Kidney glomerular epithelial cell (primary cell): ENCODE measurements at places on chromosomes 16 and 17.

GRCh38 chr16:85948616-85949265, 49.8 kb downstream of the IRF8 start:
- no peak for DNase-seq

- no peak for DNase-seq
Measured at GRCh38 chr16:12358898-12359297, 382.4 kb downstream of the SNX29 start.

- DNase-seq, result no peak
Measured at GRCh38 chr17:57627591-57627990, 117.5 kb downstream of the CCDC182 start.

DNA sequence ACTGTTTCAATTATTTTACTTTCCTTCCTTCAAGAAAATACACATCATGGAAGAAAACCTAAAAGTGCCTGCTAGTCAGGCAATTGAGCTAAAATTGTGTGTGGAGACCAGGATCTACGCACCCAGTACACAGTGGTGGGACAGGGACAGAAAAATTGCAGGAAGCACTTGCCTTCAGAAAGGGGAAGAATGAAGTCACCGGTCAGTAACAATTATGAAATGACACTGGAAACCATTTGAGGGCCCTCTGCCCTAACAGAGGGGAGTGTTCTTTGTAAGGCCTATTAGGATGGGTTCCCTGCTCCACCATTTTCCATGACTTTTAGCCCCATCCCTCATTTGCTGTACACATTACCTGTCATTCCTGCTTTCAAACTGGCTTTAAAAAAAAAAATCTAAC, 4.5 kb upstream of the PHAF1 start:
- no peak for DNase-seq

GRCh38 chr16:12450387-12450786, 353.3 kb downstream of the CPPED1 start:
- DNase-seq, result no peak

DNA sequence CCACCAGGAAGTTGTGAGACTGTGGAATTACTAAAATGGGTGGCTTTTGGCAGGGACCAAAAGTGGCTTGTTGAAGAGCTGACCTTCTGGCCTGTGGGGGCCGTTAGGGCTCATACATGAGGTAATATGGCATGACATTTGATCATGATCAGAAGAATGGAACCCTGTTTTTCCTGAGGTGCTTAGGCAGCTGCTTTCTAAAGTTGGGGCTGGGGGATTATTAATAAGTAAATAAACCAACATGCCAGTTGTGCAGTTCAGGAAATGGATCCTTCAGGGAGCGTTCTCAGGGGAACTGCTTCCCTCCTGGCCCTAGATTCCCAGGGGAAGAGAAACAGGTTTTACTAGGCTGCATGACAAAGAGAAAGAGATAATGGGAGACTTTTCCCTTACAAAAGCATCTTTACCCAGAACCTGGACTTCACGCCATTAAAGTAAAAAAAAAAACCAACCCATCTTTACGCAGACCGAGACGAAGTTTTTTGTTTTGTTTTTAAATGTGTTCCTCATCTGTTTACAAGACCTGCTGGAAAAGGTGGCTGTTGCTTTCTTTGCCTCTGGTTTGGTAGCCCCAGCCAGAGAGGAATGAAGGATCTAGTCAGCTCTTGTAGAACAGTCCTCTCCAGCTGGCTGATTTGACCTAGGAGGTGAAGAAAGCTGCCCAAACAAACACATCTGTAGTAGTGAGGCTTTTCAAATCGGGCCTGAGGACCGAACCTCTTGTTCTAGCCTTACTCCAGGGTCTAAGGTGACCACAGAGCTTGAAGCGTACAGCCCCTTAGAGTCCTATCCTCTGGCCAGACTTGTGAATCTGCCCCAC, 22.7 kb downstream of the YPEL2 start:
- DNase-seq, result no peak

DNA sequence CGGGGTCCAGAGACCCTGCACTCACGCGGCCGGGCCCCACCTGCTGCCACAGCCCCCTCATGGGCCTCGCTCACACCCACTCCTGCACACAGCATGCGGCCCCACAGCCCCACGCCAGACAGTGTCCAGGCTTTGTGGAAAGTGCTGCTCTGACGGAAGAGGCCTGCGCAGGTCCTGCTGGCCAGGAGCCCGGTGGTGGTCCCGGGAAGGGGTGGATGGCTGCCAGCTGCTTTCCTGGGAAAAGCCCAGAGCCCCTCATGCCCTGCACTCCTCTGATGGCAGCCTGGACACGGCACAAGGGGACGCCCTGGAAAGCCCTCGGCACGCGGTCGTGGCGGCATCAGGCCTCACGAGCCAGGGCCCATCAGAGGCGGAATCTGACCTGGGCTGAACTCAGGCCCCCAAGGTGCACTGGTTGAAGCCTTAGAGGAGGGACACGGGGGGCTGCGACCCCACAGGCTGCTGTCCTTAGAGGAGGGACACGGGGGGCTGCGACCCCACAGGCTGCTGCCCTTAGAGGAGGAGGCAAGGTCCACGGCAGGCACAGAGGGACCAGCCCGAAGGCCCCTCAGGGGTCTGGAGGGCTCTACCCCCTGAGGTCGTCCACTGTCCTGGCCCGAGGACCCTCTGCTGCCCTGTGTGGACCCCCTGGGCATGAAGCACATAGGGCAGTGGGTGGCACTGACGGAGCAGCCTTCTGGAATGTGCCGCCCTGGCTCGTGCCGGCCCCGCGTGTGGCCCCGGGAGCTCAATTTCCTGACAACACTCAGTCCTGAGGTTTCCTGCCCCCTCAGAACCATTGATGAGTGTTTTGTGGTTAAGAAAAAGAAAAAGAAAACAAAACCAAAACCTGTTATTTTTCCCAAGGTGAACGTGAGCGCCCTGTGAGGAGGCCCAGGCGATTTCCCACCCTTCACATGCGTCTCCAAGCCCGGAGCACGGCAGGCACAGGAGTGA, 22.1 kb downstream of the SOX8 start:
- no peak for DNase-seq

DNA sequence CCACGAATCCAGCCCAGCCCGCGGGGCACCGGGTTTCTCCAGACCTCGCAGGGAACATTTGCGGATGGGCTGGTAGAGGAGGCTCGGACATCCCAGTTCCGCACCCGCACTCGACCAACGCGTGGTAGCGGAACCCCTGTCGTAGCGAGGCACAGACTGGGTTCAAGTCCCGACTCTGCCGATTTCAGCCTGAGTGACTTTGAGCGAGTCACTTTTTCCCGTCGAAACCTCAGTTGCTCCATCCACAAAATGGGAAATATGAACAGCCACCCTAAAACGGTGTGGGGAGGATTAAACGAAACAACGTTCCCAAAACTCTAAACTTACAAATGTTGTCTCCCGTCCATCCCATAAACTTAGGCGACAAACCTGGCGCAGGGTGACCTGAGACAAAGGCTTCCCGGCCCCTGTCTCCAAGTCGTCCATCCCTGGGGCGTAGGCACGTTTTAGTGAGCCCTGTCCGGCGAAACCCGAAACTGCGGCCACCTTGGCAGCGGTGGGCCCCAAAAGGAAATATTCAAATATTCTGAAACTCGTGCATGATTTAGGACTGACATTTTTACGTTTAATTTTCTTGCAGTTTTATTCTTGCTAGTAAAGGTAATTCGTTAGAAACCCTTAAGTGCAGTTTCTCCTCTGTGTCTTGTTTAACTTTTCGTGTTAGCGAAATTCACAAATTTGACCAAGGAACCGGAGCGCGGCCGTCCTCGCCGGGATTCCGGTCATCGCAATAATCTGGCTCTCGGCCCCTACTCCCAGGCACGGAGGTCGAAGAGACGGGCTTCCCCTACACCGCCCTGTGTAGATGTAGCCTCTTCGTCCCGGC, 1.9 kb upstream of the MLLT6 start:
- no peak for DNase-seq

GRCh38 chr17:32211671-32212070, 54.0 kb upstream of the RHBDL3 start:
- no peak for DNase-seq

DNA sequence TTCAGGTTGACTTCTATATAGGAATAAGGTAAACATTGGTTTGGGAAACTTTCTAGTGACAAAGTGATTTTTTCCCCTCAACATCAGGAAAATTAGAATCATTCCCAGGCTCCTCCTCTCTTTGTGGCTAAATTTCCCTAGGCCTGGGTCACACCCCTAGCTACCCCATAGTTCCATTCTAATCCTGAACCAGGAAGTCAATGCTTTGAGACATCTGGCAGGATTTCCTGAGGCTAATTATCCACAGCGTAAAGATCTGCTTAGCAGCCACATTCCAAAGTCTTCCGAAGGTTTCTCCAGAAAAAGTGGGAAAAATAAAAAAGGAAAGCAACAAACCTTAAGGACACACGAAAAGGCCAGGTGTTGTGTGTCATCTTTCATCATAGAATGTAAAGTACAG, 60.3 kb upstream of the CORO6 start:
- no peak for DNase-seq
